ENCODE measurements at places on chromosomes 4 and X.

DNA sequence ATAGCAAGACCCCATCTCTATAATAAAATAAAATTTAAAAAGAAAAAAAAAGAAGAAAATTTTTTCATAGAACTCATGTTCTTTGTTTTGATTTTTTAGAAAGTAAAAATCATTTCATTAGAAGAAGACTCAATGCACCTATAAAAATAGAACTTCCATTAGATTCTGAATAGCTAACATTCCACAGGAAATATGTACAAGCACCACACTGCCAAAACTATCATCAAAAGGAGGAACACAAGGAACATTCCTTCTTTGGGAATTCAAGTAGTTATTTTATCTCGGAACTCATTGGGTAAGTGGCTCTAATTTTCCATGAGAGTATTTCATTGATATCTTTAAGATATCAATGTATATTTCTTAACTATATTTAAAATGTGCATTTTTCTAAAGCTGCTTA is 157.6 kb downstream of the CAMK2D start:
- DNase-seq = no peak

DNA sequence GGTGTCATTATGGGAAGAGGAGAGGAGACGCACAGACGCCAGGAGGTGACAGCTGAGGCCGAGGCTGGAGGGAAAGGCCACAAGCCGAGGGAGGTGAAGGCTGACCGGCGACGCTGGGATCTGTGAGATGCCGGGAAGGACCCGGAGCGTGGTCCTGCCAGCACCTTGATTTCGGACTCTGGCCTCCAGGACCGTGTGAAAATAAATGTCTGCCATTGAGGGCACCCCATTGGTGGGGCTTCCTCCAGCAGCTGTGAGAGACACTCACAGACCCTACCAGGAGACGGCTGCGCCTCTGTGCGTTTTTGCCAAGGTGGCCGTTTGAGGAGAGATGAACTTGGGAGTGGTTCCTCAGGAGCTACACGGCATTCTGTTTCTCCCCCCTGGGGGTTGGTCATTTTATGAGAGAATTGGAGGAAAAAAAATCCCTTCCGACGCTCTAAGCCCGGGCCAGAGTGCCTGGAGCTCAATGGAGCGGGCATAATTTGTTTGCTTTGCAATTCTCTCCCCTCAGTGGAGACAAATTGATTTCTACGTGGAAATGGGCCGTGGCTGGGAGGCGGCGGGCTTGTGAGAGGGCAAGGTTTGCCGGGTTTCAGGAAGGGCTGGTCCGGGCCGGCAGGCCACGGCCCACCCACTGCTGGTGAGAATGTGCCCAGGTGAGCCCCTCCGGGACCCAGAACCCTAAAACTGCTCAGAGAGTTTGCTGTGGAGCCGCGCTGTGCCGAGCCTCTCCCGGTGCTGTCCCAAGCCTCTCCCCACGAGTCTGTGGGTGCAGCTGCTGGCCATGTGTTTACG is 53.9 kb downstream of the CPZ start:
- no peak for DNase-seq

- DNase-seq = no peak
Measured at GRCh38 chr4:22385611-22386011, 130.3 kb downstream of the ADGRA3 start.

GRCh38 chr4:118589471-118590055 is 95.6 kb upstream of the METTL14 start:
- no peak for DNase-seq

DNA sequence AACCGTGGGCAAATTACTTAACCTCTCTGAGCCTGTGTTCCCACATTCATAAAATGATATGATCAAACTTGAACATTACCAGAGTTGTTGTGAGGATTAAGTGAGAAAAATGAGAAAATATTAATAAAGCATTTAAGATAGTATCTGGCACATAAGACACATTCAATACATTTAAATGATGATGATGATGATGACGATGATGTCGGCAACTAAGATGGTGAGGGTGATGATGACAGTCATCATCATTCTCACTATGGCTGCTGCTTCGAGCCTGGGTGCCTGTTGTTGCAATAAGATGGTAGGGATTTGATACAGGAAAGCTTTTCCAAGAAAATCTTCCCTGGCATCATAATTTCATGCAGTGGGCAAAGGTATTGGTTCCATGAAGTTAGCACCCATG is 11.1 kb downstream of the TMEM164 start:
- no peak for DNase-seq

- no peak for DNase-seq
Measured at GRCh38 chrX:47158131-47158530, 13.1 kb downstream of the RBM10 start.

GRCh38 chrX:35919536-35920309 is at the start of gene CFAP47:
CFAP47 (plus strand) TSS chrX:35919734; CDS start chrX:35919800, 66 bp downstream.
- DNase-seq = no peak

GRCh38 chrX:39073131-39073530 is 271.9 kb downstream of the MID1IP1 start:
- DNase-seq = no peak

DNA sequence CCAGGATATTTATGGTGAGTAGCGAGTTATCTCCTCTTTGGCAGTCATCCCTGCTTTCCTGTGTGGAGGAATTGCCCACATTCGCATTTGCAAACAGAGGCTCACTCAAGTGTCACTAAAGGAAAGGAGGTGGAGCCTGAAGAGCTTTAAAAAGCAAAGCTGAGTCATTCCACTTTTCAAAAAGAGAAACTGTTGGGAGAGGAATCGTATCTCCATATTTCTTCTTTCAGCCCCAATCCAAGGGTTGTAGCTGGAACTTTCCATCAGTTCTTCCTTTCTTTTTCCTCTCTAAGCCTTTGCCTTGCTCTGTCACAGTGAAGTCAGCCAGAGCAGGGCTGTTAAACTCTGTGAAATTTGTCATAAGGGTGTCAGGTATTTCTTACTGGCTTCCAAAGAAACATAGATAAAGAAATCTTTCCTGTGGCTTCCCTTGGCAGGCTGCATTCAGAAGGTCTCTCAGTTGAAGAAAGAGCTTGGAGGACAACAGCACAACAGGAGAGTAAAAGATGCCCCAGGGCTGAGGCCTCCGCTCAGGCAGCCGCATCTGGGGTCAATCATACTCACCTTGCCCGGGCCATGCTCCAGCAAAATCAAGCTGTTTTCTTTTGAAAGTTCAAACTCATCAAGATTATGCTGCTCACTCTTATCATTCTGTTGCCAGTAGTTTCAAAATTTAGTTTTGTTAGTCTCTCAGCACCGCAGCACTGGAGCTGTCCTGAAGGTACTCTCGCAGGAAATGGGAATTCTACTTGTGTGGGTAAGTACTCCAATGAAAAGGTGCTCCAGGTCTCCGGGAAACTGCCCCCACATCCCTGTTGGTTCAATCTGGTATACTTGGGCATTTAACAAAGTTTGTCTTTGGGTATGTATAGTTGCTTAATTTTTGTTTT is at the start of gene EGF:
TSS of gene EGF (plus strand) at position 178 of the 890 bp plus-strand sequence. CDS start at position 631, 453 bp downstream.
- no peak for DNase-seq

- DNase-seq = no peak
Measured at GRCh38 chr4:156377036-156377710, 423.5 kb upstream of the CTSO start.

DNA sequence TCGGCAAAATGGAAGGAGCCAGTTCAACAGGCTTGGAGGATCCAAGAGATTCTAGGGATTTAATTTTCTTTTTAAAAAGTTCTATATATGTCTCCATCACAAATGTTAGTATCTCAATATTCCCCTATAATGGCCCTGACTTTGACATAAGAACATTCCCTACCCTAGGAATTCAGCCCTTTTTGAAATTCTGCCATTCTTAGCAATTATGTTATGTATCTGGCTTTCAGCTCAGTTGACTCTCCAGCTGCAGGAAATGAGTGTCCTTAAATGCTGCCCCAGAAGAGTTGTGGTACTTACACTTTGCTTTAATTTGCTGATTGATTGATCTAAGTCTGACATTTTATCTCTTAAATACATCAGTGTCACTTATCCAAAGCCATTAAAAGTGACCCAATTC is 1454.3 kb downstream of the FSTL5 start:
- no peak for DNase-seq

DNA sequence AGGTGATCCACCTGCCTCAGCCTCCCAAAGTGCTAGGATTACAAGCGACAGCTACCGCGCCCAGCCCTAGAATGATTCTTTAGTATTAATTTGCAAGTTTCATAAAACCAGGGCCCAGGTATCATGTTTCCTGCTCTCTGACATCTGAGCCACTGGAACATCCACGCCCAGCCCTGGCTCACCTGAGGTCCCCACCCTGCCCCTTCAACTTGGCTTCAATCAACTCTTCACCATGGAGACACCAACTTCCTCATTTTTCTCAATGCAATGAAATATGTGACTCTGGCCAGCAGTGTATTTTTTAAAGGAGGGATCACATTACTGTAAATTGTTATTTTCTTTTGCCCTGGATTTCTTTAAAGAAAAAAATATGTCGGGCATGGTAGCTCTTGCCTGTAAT is 3.9 kb downstream of the PRSS12 start:
- no peak for DNase-seq

DNA sequence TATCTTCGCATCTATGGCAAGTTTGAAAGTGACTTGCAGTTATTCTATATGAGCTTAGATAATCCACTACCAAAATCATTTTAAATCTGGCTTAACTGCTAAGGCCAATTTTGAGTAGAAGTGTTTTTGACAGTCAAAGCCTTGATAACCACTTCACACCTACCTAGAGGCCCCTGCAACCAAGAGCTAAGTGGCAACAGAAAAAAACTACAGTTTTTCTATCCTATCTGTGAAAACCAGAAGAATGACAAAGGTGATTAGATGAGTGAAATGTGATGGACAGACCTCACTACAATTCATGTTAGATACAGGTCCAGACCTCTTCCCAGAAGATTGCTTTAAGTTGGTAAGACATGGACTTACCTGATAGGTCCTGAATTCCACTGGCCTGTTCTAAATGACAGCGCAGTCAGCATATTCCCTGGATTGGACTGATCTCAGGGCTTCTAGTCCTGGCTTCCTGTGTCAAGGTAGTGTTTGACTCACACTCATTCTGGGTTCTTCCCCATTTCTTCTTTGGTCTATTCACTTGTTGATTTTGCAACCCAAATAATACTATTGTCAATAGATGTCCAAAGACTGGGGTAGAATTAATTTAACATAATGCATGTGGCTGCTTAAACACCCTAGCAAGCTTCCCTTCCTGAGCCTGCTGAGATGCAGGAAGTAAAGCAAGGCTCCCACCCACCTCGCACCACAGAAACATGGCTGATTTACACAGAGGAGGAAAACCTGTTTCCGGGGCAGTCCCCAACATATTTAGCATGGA is 65.1 kb downstream of the PPP3CA start:
- no peak for DNase-seq

- no peak for DNase-seq
Measured at GRCh38 chr4:109873791-109874514, 26.0 kb downstream of the LRIT3 start.

GRCh38 chrX:51852096-51852495 is 41.3 kb upstream of the MAGED1 start:
- no peak for DNase-seq

- DNase-seq = no peak
Measured at GRCh38 chr4:147844781-147845180, 112.9 kb downstream of the ARHGAP10 start.

GRCh38 chrX:29662101-29662500 is 553.3 kb upstream of the MAGEB2 start:
- DNase-seq = no peak

GRCh38 chr4:141301216-141301615 is 80.5 kb downstream of the ZNF330 start:
- DNase-seq = no peak

GRCh38 chr4:6502747-6503465 is 30.5 kb upstream of the PPP2R2C start:
- DNase-seq = no peak

DNA sequence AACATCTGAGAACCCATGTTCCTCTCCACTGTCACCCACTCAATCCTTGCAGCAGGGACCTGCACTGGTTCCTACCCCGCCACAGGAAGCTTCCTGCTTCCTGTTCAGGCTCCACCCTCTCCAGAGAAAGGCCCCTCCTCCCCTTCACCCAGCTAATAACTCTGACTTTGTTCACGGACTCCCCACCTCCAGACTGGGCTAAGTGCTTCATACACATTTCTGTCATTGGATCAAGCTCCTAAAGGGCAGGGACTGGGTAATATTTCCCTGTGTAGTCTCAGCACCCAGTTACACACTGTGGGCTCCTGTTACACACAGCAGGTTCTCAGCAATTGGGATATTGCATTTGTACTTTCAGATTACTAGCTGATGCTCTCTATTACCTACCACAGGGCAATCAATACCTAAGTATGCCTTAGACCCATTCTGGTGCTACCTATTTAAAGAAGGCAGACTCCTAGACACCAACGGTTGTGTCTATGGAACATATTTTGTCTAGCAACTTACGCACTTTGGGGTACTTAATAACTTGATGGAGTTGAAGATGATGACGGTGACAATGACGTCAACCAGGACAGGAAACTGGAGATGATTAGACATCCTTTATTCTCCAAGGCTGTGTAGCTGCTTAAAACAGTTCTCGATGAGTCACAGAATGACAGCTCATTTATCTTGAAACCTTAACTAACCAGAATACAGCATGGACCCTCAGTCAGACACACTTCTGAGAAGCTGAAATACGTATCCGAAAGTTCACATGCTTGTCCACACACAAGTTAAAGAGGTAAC is 58.1 kb downstream of the MAML3 start:
- DNase-seq = peak; percentile 13

DNA sequence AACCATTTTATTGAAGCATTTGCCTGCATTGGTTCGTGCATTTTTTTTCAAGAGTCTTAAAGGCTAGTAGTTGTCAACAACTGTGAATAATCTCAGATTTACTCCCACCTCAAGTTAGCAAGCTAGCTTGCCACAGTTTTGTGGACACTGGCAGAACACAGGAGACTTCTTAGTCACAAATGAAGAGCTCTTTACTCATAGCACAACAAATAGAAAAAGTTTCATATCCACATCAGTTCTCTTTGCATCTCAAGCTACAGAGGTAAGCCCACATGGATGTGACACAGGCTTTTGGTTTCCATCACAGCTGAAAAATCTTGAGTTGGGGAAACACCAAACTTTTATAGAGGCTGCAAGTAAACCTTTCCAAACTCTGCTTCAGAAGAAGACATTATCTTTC is 2315.7 kb upstream of the TENM3 start:
- DNase-seq = no peak

GRCh38 chr4:112288455-112288854 is 2.8 kb upstream of the TIFA start:
- DNase-seq = no peak

- DNase-seq = no peak
Measured at GRCh38 chr4:185838514-185839193, 26.7 kb upstream of the SORBS2 start.

DNA sequence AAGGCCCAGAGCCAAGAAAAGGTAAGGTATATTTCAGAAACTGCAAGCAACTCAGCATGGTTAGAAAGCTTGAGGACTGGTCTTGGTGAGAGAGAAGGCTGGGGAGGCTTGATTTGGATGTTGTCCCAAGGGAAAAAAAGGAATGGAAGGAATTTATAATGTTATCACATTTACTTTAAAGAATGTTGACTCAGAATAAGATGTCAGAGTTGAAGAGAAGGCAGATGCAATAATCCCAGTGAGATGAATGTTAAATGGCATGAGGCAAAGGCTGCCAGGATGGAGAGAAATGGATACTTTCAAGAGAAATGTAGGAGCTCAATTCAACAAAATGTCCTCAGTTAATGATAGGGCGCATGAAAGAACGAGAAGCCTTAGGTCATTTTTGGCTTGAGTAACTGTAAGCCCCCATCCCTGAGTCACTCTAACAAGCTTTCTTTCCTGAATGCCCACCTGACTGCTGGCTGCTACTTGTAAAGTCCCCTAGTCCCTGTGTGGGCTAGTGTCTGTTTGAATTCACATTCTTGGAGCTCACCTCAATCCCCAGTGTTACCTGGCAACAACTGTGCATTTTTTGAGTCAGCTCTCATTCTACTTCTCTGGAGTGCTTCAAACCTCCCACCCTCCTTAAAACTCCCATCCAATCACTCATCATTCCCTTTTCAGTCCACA is 103.0 kb upstream of the TAPT1 start:
- no peak for DNase-seq
